Bronchial epithelial cell (primary cell): ENCODE measurements at places on chromosomes 7 and 10.

- DNase-seq, result no peak
These were observed 212.8 kb downstream of the IPMK start for GRCh38 chr10:58054881-58055280.

- DNase-seq, result no peak
These were observed 433.2 kb downstream of the TNS3 start for GRCh38 chr7:47148536-47149207.

- DNase-seq, result peak; percentile 64
These were observed 8.0 kb downstream of the DNAJC1 start for GRCh38 chr10:21995557-21995956.

- DNase-seq, result no peak
These were observed 141.5 kb downstream of the MTPAP start for GRCh38 chr10:30207485-30208052.

DNA sequence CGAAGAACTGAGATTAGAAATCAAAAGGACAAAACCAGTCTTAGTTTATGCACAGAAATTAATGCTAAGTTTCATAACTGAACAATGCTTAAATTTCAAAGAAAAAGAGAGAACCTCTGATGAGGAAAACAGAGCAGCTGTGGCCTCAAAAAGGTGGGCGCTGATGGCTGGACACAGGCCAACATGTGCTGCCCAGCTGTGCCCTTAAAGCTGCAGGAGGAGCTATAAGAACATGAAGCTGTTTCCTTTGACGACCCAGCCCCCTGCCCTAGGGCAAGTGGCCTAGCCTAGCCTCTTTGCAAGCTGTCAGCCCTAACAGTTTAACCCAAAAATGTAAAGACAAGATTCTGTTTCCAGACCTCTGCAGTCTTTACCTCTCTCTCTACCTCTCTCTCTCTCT lies 107.7 kb downstream of the GRID1 start:
- no peak for DNase-seq

- no peak for DNase-seq
These were observed 27.5 kb upstream of the PDK4 start for GRCh38 chr7:95623788-95624187.

GRCh38 chr10:80416479-80417098 lies 8.2 kb downstream of the PRXL2A start:
- DNase-seq, result no peak

GRCh38 chr10:33334153-33334804 lies at the start of gene NRP1:
TSS of gene NRP1 (minus strand) at chr10:33334667. CDS start at chr10:33334382, 285 bp downstream.
- no peak for DNase-seq
